ENCODE measurements at places on chromosomes 2 and 18. TPM values are rescaled to one million over a fixed set of nuclear protein-coding genes. Genes with fewer than 3 reads are reported as not detected.
A peak's percentile ranks its signal among the peaks of the same experiment; 100 is the strongest.

The ALLC gene
- total RNA-seq = not detected

The SLC19A3 gene
- not detected for total RNA-seq

The LRATD1 gene
- total RNA-seq = not detected

The IL36RN gene
- total RNA-seq = not detected

The PARD6G gene
- total RNA-seq = 0.23 TPM

The CREG2 gene
- not detected for total RNA-seq

The PAX8 gene
- total RNA-seq = 0.63 TPM

The SCN2A gene
- not detected for total RNA-seq

The SCTR gene
- not detected for total RNA-seq

The DBI gene
- 142 TPM for total RNA-seq

The RMND5A gene
- total RNA-seq = 57.3 TPM

The MORN2 gene
- total RNA-seq = 6.6 TPM

The GALNT13 gene
- 0.32 TPM for total RNA-seq

The CFC1B gene
- not detected for total RNA-seq

The GBX2 gene
- not detected for total RNA-seq

The PPP1R1C gene
- not detected for total RNA-seq

The SLC30A3 gene
- 0.32 TPM for total RNA-seq

The DPP10 gene
- not detected for total RNA-seq

GRCh38 chr2:185738679-185739472 lies at the start of gene FSIP2:
Gene FSIP2, plus strand, starts transcription at chr2:185738804. Its CDS starts 91 bp downstream, at chr2:185738895.
- DNase-seq = peak; percentile 66

- no peak for DNase-seq
Observed at GRCh38 chr2:212914392-212914791, 237.0 kb downstream of the IKZF2 start.

GRCh38 chr2:207805566-207806226 lies 36.0 kb upstream of the FZD5 start:
- no peak for DNase-seq

DNA sequence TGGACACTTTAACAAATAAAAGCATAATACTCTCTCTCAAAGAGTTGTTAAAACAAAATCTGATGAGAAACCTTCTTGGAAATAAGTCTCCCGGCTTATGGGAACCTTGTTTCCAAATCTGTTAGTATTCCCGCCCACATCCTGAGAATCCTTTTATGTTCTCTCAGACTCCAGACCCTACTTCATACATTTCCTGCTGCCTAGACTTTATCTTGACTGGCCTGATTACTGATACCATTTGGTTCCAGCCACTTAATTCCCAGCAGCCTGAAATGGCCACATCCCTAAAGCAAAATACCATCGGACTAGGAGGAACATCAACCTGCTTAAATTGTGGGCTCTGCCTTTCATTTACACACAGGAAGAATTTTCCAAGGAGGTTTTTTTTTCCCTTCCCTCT lies 79.1 kb upstream of the CYP1B1 start:
- DNase-seq = no peak

GRCh38 chr18:46693996-46694395 lies 37.0 kb upstream of the LOXHD1 start:
- DNase-seq = no peak

DNA sequence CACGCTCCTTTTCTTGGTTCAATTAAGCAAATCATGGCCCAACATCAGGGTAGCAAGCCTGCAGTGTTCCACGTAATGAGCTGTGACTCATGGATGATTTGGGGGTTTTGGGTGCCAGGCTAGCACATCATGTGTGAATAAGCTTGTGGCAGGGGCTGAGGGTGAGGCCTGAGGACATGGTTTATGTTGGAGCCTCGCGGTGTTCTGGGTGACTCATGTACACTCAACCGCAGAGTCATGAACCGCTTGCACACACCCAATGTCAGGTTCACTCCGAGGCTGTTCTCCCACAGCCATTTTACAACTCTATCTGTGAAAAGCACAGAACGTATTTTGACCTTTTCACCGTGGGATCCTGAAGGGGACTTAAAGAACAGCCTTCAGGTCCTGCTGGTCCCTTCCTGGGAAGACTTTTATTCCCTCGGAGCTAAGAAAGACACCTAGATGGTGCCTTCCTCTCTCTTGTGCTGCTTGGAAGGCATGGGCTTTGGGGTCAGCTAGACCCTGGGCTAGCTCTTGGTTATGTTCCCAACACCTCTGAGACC lies 139.9 kb upstream of the ZEB2 start:
- DNase-seq = peak; percentile 72

DNA sequence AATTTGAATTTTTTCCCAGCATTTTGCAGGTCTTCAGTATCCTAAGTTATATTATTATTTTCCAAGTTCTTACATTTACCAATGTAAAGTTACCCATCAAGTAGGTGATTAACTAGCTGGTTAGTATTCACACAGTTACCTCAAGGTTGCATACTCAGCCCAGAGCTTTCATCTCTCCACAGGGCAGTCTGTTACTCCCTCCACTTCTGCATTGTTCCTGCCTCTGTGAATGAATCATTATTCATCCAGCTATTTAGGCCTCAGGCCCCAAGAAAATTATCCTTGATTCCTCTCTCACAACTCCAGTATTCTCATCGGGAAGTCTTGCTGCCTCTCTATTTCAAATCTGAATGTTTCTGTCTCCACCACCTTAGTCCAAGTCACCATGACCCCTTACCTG lies 92.2 kb downstream of the SMC6 start:
- no peak for DNase-seq

GRCh38 chr18:12929477-12930083 lies 18.2 kb upstream of the SEH1L start:
- DNase-seq = no peak

- DNase-seq = no peak
Observed at GRCh38 chr2:224908818-224909217, 133.4 kb downstream of the DOCK10 start.

DNA sequence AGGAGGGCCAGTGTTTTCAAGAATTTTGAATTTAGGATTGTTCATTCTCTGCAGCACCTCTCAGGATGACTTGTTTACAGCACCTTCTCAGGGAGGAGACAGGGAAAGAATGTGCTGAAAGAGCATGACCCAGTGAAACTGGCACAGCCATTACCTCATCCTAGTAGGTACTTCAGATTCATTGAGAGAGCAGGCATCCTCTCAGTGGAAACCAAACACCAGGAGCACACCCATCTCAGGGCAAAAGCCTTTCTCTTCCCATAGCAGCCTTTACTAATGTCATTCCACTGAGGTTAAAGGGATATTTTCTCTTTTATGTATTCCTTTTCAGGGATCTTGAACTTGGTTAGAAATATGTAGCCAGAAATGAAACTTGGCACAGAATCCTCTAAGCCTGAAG lies 2.6 kb downstream of the MAP2 start:
- DNase-seq = no peak

GRCh38 chr2:179255129-179255528 lies 9.5 kb downstream of the SESTD1 start:
- no peak for DNase-seq

DNA sequence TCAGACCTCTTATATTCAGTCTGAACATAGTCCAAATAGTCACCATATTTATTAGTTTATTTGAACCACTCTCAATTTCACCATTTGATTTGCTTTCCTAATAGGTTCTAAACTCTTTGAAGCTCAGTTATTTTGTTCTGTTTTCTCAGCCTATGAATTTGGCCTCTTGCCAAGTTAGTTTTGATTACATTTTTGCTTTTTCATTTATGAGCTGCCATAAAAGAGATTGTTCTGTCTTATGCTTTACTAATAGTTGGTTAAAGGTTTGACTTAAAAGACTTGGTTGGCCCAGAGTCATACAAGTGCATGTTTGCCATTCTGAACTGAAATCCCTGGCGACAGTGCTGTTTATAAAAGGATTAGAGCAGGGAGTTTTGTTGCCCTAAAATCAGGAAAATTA lies 85.9 kb upstream of the RANBP2 start:
- no peak for DNase-seq

GRCh38 chr2:141770530-141770929 lies 360.3 kb downstream of the LRP1B start:
- no peak for DNase-seq

DNA sequence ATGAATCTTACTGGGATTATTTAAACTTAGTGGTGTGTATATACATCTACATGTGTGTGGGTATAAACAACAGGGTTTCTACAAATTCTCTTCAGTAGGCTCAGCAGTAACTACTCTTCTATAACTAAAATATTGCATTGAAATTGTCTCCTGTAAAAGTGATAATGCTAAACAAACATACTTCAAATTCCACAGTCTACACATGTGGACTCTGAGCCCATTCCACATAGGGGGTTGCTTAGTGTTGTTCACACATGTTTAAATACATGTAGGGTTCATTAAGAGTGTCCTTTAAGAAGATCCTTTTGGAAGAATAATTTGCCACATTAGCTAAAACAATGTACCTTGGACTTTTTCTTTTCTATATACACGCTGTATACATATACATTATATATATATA lies 152.8 kb upstream of the VRK2 start:
- no peak for DNase-seq

- DNase-seq = no peak
Observed at GRCh38 chr2:218065239-218066006, 3.6 kb upstream of the RUFY4 start.

DNA sequence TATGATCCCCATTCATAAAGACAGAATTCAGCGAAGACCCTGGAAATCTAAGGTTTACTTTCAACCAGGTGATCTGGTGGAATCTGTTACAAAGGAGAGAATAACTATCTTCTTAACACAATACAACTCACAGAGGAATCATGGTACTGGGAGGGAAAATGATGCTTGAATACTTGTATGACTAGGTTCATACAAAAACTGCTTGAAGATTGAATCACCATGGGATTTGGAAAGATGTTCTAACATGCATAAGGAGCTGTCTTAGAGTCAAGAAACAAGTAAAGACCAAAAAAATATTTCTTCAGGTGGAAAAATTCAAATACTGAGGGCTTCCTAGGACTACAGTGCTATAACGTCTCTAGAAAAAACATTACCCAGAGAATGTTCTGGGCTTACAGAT lies 32.2 kb downstream of the COL5A2 start:
- DNase-seq = no peak

- DNase-seq = no peak
Observed at GRCh38 chr2:14826518-14826917, 194.0 kb downstream of the LRATD1 start.

- peak; percentile 72 for DNase-seq
Observed at GRCh38 chr2:117835990-117836760, 21.7 kb downstream of the DDX18 start.

GRCh38 chr2:134399096-134399495 lies 145.2 kb downstream of the MGAT5 start:
- no peak for DNase-seq

GRCh38 chr2:213609570-213610170 lies 325.4 kb downstream of the SPAG16 start:
- no peak for DNase-seq

GRCh38 chr2:128628996-128629395 lies 310.3 kb upstream of the HS6ST1 start:
- no peak for DNase-seq

DNA sequence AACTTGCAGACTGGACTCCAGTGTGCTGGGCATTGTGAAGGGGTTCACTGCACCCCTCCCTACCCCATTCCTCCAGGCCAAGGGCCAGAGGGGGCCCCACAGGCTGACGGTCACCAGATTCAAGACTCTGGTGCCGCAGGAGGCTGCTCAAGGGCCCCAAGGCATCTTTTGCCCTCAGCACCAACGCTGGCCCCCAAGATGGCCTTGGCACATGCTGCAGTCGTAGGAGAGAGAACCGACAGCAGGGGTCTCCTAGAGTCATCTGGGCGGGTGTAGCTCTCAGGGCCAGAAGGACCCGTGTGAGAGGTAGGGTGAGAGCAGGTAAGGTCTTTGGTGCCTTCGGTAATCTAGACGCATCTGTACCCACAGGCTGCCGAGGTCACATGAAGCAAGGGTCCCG lies 18.7 kb upstream of the ODC1 start:
- no peak for DNase-seq

GRCh38 chr2:168976034-168976654 lies 55.0 kb downstream of the ABCB11 start:
- DNase-seq = peak; percentile 7

GRCh38 chr18:76613053-76613754 lies 118.2 kb upstream of the ZNF516 start:
- DNase-seq = no peak

GRCh38 chr2:54685263-54685775 lies 38.1 kb upstream of the EML6 start:
- no peak for DNase-seq

- no peak for DNase-seq
Observed at GRCh38 chr18:6009756-6010155, 114.4 kb upstream of the TMEM200C start.

GRCh38 chr2:61770298-61770697 lies 83.6 kb downstream of the FAM161A start:
- no peak for DNase-seq

- DNase-seq = peak; percentile 43
Observed at GRCh38 chr18:76827205-76828200, 5.1 kb downstream of the ZNF236 start.

- DNase-seq = no peak
Observed at GRCh38 chr2:210177769-210178168, 6.6 kb upstream of the KANSL1L start.

DNA sequence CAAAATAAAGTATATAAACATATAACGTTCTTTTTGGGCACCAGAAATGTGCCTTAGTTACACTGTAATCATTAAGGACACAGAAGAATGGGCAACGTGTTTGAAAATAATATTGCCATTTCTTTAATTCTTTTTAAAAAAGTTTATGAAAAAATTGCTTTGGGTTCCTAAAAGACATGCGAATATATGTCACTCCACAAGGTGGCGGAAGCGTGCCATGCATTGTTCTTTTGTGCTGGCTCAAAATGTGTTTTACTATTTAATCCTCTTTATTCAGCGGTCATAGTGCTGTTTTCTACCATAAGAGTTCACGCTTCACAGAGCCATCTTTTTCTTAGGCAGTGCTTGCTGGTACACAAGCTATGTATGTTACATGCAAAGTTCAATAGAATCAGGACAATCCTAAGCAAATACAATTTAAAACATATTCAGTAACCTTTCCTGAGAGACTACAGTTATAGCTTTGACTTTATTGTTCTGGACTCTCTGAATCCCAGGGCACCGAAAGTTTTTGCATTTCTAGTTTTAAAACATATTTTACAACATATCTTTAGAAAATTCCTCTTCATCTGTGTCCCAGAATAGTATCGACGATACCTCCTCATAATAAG lies 147.8 kb upstream of the ERBB4 start:
- DNase-seq = peak; percentile 83

DNA sequence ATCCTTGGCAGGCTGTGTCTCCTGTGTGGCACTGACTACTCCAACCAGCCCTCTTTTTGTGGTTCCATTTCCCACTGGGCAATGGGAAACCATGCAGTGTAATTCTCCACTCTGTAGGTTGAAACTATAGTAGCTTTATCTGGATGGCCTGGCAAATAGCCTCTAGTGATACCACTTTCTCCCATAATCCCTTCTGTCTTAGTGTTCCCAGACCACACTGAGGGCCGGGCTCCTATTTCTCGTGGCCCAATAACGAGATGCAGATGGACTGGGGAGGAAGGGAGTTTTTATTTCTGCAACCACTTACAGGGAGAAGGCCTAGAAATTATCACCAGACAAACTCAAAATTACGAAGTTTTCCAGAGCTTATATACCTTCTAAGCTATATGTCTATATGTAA lies 24.7 kb downstream of the SKA1 start:
- DNase-seq = no peak

GRCh38 chr2:110993557-110994231 lies 127.0 kb upstream of the BCL2L11 start:
- peak; percentile 31 for DNase-seq

Data from activated CD8-positive, alpha-beta T cell treated with anti-CD3 and anti-CD28 coated beads for 36 hours (primary cell).